ENCODE measurements at places on chromosomes 6 and 20.

DNA sequence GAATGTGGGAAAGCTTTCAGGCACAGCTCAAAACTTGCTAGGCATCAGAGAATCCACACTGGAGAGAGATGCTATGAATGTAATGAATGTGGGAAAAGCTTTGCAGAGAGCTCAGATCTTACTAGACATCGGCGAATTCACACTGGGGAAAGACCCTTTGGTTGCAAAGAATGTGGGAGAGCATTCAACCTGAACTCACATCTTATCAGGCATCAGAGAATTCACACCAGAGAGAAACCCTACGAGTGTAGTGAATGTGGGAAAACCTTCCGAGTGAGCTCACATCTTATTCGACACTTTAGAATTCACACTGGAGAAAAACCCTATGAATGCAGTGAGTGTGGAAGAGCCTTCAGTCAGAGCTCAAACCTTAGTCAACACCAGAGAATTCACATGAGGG, 8.7 kb downstream of the ZNF165 start:
- DNase-seq, result no peak

DNA sequence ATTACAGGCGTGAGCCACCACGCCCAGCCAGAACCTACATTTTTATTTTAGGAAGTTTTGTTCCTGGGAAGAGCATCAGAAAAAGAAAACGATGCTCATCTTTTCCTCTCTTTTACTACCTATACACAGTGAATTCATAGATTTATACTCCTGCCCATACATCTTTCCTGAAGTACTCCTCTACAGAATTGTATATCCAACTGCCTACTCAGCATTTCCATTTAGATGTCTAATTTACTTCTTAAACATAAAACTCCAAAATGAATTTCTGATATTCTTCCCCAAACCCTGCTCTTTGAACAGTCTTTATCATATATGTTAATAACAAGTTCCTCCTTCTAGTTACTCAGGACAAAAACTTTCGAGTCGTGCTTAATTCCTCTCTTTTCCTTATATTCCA, 39.8 kb upstream of the RSPO3 start:
- DNase-seq, result no peak

DNA sequence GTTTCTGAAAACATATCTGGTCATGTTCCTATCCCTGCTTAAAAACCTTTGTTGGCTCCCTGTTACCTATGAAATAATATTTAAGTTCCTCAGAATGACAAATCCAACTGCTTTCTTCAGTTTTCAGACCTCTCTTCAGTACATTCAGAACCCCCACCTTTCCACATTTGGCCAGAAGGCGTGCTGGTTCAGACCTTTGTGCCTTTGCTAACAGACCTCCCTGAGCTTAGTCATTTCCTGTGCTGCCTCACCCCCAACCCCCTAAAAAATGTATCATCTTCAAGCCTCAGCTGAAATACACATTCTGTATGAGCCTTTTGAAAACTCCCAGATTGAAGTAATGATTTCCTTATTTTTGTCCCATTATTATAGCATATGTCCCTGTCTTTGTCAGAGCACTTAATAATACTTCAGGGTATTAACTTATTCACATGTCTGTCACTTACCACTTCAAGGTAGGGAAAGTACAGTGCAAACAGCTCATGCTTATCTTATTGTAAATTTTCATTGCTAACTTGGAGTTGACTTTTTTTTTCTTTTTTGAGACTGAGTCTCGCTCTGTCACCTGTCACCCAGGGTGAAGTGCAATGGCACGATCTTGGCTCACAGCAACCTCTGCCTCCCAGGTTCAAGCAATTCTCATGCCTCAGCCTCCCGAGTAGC, 19.7 kb downstream of the FAM217A start:
- no peak for DNase-seq

- no peak for DNase-seq
These were observed 262.8 kb upstream of the TAB2 start for GRCh38 chr6:149054559-149055194.

GRCh38 chr6:144278659-144279314, 6.3 kb upstream of the UTRN start:
- DNase-seq, result no peak

GRCh38 chr20:10861090-10861489, 187.3 kb upstream of the JAG1 start:
- DNase-seq, result no peak

DNA sequence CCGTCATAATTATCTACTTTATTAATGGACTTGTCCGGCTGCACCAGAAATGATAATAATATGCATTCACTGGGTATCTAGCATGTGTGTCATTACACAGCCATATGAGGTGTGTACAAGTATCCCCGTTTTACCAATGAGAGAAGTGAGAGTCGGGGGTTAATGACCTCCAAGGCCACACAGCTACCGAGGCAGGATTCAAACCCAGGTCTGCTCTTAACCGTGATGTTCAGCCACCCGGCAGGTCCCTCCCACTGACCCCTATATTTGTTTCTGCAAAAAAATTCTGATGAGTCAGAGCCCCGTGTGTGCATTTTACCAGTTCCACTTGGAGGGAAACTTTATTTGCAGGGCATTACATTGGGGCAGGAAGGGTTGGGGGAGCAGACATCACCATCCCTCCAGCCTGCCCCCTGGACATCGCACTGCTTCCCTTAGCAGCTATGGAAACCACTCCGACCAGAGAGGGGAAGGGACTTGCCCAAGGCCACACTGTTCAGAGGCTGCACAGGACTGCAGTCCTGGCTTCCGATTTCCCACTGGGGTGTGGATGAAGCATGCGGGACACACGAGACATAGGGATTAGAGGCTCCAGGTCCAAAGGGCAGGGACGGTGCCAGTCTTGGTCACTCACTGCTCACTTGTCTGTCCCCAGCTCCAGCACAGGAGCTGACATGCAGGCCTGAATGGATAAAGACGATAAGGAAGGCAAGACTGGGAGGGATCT, 10.1 kb upstream of the SRC start:
- DNase-seq, result no peak

DNA sequence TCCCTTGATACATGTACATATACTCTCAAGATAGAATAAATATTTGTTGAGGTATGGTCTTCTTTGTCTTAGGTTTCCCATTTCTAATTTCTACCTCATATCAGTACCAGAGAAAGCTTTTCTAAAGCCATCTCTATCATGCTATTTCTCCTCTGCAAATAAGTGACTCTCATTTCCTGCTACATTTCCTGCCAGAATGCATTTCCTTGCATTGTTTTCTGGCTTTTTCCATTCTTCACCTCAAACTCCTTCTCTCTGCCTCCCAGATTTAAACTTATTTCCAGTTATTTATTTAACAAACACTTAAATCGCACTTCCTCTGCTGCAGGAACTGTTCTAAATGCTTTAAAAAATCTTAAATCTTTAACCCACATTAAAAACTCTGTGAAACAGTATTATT, 74.4 kb upstream of the STMND1 start:
- DNase-seq, result no peak

DNA sequence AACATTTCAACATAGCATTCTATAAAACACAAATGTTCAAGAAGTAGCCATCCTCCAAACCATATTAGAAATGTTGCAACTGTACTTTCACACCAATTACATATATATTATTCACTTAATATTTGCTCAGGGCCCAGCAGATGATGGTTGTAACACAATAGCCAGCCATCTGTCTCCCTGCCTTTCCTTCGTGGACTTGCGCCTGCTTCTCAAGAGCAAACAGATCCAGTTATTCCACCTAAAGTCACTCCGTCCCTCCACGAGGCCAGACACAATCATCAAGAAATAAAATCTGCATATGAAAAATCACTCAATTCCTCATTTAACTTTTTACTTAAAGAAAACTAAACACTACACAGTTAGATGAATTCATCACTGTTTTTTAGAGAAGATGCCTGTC, 160.4 kb downstream of the RALGAPA2 start:
- DNase-seq, result no peak

GRCh38 chr20:45853484-45853883, 3.7 kb downstream of the ACOT8 start:
- DNase-seq, result no peak

- DNase-seq, result no peak
These were observed 178.7 kb downstream of the GJA1 start for GRCh38 chr6:121614115-121614514.

GRCh38 chr6:146050168-146050567, 21.3 kb downstream of the GRM1 start:
- no peak for DNase-seq

- no peak for DNase-seq
These were observed 605.5 kb downstream of the HDGFL1 start for GRCh38 chr6:23174781-23175361.

DNA sequence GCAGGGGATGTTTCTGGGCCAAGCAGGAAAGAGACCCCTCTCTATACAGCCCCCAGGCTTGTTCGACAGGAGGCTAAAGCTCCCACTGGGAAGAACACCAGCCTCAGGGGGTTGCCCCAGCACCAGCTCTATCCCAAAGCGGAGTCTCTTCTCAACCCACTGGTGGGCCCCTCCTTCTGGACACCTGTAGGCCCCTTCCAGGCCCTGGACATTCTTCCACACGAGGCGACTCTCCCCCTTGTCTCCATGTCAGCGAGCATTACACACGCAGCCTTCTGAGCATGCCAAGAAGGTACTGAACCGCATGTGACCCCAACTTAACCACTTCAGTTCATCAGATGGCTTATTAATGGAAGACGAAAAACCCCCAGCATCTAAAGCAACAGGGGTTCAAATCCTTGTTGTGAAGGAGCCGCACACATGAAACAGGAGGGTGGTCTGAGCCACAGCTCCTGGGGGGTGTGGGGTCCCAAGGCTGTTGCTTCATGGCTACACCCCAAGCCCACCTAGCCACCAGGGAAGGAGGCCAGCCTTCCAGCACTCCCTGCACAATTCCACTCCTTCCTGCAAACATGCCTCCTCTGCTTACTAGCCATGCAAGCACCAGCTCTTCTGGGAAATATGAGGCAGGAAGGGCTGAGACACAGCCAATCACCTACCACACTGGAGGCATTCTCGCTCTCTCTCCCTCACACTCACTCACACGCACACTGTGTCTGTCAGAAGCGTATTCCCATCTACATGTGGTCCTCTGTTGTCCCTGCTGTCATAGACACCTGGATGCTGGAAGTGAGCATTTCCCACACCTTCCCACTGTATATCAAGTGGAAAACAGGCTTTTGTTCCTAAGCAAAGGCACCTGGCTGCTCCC, 104.5 kb downstream of the NOL4L start:
- DNase-seq, result no peak

- no peak for DNase-seq
These were observed 284.6 kb downstream of the CDH4 start for GRCh38 chr20:61536671-61537070.

- DNase-seq, result no peak
These were observed 104.1 kb downstream of the ZNF217 start for GRCh38 chr20:53489528-53489927.

DNA sequence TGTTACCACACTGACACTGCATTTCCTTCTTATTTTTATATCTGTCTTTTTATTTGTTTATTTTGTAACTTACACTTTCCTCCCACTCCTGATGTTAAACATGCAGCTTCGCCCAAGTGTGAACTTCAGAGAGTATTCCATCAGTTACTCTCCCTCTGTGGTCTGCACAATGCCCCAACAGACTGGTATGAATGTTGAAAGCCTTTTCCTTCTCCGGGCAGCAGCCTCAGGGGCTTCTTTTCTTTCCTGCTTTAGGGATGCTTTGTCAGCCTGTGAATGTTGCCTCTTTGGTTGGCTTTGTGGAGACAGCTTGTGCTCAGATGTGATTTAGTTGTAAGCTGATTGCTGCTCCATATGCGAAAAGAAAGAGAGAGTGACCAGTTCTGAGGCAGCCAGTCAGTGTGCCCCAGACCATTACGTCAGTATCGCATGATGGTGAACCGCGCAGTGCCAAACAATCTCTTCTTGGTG, 44.0 kb downstream of the SMPDL3A start:
- DNase-seq, result no peak

DNA sequence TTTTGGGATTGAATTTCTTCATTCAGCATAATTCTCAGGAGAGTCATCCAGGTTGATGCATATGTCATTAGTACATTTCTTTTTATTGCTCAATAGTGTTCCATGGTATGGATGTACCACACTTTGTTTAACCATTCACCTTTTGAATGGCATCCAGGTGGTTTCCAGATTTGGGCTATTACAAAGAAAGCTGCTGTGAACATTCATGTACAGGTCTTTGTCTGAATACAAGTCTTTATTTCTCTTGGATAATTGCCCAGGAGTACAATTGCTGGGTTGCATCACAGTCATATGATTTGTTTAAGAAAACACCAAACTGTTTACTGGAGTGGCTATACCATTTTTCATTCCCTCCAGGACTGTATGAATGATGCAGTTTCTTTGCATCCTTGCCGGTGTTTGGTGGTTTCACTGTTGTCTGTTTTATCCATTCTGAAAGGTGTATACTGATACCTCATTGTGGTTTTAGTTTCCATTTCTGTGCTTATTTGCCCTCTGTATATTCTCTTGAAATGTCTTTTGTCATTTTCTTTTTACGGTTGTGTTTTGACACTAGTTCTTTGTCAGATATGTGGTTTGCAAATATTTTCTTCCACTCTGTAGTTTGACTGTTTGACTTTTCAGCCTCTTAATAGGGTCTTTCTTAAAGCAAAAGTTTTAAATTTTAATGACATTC, 8.8 kb downstream of the CDKAL1 start:
- no peak for DNase-seq

GRCh38 chr6:150877928-150878327, 12.4 kb downstream of the MTHFD1L start:
- DNase-seq, result no peak

- DNase-seq, result no peak
These were observed 306.6 kb downstream of the PRKN start for GRCh38 chr6:162421004-162421403.

- no peak for DNase-seq
These were observed 751.0 kb downstream of the CD109 start for GRCh38 chr6:74447013-74447412.

GRCh38 chr6:118356054-118356453, 192.0 kb upstream of the PLN start:
- DNase-seq, result no peak

DNA sequence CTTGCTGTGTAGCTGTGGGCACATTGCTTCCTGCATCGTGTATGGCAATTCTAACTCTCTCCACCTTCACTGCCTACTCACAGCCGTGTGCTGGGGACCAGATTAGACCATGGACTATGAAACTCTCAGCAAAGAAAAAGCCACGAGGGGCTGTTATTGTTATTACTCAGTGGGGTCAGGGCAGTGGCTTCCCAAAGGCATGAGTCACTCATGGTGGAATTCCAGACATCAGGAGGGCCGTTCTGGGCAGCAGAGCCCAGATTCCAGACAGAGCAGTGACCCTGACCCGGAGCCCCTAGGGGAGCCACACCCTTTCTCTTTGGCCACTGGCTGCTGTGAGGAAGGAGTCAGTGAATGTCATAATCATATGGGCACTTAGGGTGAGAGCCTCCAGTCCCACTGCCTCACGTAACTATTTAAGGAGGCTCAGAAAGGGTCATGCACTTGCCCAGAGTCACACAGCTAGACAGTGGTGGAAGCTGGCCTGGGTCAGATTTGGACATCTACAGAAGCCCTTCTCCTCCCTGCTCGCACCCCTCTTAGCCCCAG, 22.2 kb upstream of the CCN5 start:
- no peak for DNase-seq

GRCh38 chr20:51272401-51272800, 249.5 kb upstream of the KCNG1 start:
- no peak for DNase-seq
